Activated CD4-positive, alpha-beta T cell treated with anti-CD3 and anti-CD28 coated beads, Interleukin-10, Interleukin-2, amounts not matched to agents 100 ng/mL and 50 ng/mL, durations not matched to agents 16 hours and 8 hours (primary cell): ENCODE measurements at places on chromosomes 12 and 14.
A peak's percentile ranks its signal among the peaks of the same experiment; 100 is the strongest.

- no peak for DNase-seq
Measured at GRCh38 chr12:108914121-108914531, 34.2 kb downstream of the DAO start.

DNA sequence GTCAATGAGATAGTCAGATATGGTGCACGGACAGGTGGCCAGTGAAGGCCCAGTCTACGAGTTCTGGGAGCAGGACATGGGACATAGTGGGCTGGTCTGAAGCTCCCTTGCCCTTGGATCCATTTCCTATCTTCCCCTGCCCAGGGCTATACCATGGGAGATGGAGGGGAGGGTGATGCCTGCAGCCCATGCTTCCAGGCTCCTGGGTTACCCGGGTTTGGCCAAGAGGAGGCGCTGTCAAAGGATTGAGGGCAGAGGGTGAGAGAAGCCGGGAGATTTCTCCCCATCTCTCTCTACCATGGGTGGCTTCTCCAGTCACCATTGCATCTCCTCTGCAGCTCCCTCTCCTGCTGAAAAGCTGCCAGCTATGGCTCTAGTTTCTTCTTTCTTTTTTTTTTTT, 52.8 kb upstream of the LHX5 start:
- DNase-seq = no peak

DNA sequence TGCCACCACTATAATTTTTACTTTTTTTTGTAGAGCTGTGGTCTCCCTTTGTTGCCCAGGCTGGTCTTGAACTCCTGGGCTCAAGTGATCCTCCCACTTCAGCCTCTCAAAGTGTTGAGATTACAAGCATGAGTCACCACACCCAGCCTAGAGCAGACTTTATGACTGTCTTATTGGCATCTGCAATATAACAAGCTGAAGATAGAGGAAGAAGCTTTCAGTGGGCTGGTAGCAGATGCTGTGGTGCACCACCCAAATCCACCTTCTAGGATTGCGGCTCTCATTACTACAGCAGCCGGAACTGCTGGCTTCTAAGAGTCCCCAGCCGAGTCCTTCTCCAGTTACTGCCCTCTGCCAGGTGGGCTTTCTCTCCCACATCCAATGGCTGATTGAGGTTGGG, 7.6 kb upstream of the STK38L start:
- peak; percentile 34 for DNase-seq

DNA sequence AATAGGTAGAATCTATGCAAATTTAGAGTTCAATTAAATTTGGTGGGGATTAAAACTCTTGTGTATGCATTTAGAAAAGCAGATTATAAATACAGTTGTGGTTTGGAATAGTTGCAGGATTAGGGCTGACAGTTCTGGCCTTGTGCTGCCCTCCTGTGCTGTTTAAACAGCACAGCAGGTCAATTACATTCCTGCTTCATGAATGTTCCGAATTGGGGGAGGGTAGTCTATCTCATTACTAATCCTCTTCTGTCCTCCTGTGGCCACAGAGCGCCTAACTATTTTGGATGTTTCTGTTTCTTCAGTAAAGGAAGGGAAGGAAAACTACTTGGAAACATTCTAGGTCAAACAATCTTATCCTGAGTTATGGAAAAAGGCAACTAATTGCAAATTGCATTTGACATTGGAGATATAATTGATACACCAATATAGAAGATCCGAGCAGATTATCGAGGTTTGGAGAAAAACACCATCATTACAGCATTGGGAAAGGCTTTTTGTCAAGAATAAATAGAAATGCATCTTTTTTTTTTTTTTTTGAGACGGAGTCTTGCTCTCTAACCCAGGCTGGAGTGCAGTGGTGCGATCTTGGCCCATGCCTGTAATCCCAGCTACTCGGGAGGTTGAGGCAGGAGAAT, 8.7 kb upstream of the GPR19 start:
- peak; percentile 60 for DNase-seq

DNA sequence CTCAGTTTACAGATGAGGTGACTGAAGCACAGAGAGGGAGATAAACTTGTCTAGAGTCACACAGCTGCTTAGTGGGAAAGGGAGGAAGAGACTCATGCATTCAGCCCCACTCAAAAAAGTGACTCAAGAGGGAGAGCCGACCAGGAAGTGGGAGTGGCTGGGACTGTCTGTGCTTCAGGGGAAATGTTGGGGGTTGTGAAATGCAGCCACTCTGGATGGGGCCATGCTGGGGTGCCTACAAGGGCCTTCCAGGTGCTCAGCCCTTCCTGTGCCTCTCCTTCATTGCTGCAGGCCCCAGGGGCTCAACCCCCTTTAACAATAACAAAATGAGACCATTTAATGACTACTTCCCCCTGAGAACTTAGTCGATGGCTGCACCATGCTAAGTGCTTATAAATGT, 41.8 kb downstream of the CACNA1C start:
- DNase-seq = no peak

DNA sequence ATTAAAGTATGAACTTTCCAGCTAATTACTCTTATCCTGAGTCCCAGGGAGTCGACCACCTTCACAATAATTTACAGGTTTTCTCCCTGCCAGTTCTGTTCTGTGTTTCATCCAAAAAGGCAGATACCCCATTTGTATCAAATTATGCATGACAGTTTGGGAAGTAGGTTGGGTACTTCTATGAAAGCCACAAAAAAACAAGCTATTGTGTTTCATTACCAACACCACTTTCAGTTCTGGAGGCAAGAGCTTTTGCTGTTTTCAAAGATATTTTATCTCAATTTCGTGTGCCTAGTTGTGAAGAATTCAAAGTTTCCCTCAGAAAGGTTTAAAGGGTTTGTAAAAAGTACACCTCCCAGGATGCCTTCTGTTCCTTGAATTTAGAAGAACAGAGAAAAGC, 557.4 kb downstream of the FLRT2 start:
- DNase-seq = no peak

DNA sequence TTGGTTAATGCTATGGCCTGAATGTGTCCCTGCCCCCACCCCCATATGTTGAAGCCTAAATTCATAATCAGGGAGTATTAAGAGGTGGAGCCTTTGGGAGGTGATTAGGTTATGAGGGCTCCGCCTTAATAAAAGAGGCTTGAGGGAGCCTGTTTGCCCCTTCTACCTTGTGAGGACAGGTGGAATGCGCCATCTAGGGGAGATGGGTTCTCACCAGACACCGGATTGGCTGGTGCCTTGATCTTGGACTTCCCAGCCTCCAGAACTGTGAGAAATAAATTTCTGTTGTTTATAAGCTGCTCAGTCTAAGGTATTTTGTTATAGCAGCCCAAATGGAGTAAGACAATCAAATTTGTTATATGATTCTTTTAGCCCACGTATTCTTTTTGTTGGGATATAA, 148.3 kb downstream of the PTCSC3 start:
- peak; percentile 56 for DNase-seq

- no peak for DNase-seq
Measured at GRCh38 chr12:74722709-74723108, 185.1 kb downstream of the ATXN7L3B start.

DNA sequence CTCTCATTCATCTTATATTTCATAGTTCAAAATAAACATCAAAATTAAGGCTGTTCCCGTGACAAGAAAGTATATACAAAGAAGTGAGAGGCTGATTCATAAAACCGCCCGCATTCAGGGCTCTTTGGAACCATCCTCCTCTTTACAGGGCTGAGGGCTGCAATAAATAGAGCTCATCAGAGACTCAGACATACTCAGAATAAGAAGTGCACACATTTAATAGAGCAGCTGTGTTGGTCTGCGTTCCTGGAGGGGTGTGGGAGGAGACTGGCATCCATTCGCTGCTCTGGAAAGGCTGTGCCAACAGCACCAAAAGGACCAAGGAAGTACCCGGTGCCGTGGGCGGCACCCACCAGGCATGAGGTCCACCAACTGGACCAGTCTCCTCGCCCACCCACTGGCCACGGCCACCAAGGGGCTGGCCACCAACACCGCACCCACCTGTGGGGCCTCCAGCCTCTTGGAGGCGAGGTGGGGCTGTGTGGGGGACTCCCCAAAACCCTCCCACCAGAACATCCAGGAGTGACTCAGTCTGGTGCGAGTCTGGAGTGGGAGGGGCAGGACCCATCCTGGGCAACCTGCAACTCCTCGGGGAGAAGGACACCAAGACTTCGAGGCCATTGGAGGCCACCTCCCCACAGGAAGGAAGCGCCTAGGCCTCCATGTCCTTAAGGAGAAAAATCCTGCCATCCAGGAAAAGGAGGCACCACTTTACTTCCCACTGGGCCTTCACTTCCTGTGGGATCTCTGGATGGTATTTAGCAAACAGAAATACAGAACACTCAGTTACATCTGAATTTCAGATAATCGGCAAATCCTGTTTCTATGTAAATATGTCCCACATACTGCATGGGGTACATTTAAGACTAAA, 32.7 kb downstream of the VCPKMT start:
- DNase-seq = peak; percentile 84

- DNase-seq = no peak
Measured at GRCh38 chr12:89783359-89784060, 74.9 kb upstream of the ATP2B1 start.

GRCh38 chr12:95481072-95481471, 7.1 kb downstream of the METAP2 start:
- no peak for DNase-seq

- no peak for DNase-seq
Measured at GRCh38 chr12:34290381-34290995, 268.2 kb downstream of the ALG10 start.

DNA sequence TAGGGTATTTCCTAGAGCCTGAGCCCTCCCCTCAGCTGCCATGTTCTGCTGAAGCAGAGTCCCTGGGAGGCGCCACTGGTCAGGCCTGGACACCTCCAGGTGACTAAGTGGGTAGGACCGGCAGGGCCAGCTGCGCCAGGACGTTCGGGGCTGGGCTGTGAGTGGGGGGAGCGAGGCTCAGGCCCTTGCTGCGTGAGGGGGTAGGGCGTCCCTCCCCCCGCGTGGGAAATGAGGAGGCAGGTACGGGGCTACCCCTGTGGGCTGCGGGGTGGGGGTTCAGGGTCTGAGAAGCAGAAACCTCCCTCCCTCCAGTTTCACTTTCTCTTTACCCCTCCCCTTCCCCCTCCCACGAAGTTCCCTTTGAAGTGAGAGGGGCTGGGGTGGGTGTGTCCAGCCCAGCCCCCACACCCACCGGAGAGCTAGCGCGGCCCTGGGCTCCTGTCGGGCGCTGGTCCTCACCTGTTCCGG, 22.1 kb upstream of the KIF26A start:
- DNase-seq = no peak

DNA sequence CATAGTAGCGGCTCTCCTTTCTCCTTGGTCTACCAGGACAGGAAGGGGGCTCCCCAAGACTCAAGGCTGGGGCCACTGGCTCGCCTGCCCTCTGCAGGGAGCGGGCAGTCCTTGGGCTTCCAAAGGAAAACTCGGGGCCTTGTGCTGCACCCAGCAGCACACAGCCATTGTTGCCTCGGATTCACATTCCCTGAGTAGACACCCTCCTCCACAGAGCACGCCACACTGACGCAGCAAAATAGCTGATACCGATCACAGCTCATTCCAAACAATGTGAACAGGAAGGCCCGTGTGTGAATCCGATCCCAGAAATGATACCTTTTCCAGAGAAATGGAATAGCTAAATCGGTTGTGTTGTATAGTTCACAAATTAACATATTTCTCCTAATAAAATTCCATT, 65.1 kb upstream of the DYNC1H1 start:
- no peak for DNase-seq

- no peak for DNase-seq
Measured at GRCh38 chr12:66596199-66596598, 82.7 kb downstream of the GRIP1 start.

DNA sequence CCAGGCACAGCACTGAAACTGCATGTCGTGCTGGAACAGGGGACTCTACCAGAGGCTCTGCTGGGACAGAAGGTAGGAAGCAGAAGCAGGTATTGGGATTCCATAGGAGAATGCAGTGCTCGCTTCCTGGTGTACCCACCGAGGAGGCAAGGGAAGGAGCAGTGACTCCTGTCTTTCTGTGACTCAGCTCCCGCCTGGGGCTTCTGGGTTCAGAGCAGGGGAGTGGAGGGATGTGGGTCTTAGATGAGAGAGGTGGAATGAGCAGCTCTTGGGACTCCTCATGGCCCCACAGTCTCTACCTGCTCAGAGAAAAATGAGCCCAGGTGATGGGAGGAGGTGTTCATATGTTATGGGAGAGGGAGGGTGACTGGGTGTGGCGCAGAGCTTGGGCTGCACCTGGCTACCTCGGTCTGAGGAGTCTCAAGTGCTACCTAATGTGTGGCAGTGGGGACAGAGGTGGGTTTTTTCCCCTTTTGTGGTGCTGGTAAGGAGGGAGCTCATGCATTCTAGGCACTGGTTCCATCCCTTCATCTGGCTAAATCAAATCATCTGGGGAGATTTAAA, 26.3 kb downstream of the WNT5B start:
- no peak for DNase-seq

DNA sequence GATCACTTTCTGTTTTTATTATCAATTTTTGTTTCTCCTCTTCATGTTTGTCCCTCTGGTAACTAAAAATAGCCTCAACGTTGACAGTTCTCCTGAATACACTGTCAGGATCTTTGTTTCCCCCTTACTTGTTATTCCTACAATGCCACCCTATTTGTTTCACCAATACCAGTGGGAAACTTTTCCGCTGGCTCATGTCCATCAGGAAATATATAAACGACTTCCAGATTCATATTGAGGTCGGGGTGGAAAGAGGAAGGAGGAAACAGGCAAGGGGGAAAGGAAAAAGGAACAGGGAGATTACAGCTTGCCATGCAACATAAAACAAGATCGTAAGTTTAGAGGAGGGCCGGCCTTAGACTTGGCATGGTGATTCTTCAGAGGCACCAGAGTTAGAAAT, 61.7 kb downstream of the BTBD7 start:
- no peak for DNase-seq

DNA sequence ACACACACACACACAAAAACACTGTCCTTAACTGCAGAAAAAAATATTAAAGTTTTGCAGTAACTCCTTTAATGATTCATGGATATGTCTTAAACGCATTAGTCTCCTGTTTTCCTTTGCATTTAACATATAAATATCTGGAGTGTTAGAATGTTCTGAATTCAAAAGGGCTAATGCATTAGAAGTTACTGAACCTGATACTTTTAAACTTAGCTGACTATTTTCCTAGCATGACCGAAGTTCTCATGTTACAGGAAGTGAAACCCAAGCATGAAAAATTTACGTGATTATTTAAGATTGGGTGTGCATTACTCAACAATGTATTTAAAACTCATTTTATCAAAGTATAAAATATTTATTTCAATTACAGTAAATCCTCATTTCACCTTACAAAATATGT, 791.2 kb downstream of the FLRT2 start:
- DNase-seq = no peak

GRCh38 chr14:96783043-96783914, 13.9 kb upstream of the VRK1 start:
- DNase-seq = no peak

DNA sequence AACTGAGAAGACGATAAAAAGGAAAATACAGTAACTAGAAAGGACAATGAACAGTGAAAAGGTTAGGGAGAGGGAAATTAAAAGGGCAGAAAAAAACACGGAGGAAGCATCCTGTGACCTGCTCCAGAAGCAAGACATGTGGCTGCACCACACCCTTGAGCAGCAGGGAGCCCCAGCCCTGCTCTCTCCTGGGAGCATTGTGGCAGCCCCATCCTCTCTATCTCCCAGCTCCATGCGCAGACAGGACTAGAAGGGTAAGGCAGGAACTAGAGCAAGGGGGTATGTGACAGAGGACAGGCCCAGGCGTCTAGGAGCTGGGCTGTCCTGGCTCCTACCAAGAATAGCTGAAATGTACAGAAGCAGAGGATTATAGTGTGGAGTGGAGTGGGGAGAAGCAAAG, 38.6 kb upstream of the SMUG1 start:
- DNase-seq = no peak

GRCh38 chr12:76489737-76490136, 69.8 kb downstream of the OSBPL8 start:
- DNase-seq = no peak

- DNase-seq = no peak
Measured at GRCh38 chr12:132729541-132730320, 19.1 kb downstream of the PGAM5 start.
